ENCODE measurements at places on chromosomes 5 and 9.

GRCh38 chr5:101687349-101687985 is 608.6 kb downstream of the SLCO4C1 start:
- no peak for DNase-seq

GRCh38 chr5:172866802-172867748 is 33.0 kb downstream of the ERGIC1 start:
- no peak for DNase-seq

DNA sequence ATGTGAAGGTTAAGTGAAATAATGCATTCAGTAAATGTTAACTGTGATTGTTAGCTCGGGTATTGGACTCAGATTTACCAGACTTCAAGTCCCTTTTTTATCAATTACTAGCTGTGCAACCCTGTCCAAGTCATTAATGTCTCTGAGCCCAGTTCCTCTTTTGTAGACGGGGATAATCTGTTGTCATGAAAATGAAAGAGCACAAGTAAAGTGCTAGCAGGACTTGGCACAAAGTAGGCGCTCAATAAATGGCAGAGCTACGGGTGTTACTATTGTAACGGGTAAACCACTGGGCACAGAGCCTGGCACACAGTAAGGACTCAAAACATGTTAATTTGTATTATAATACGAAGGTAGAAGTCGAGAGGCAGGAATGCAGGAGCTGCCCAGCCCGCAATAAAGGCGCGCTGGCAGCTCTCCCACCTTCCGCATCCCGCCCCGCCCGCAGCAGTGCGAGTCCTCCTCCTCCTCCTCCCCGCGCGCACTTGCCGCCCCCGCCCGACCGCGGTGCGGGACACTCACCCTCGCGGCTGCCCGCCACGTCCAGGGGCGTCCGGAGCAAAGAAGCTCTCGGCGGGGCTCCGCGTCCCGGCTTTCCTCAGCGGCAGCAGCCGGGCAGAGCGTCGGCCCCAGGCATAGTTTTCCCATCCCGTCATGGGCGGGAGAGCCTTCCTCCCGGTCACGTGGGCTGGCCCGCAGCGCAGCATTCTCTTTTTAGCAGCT is at the start of gene C1QTNF2:
TSS of gene C1QTNF2 (minus strand) at position 637 of the 723 bp plus-strand sequence. CDS start 15,615 bp downstream, outside the sequence.
- DNase-seq: peak; percentile 56

DNA sequence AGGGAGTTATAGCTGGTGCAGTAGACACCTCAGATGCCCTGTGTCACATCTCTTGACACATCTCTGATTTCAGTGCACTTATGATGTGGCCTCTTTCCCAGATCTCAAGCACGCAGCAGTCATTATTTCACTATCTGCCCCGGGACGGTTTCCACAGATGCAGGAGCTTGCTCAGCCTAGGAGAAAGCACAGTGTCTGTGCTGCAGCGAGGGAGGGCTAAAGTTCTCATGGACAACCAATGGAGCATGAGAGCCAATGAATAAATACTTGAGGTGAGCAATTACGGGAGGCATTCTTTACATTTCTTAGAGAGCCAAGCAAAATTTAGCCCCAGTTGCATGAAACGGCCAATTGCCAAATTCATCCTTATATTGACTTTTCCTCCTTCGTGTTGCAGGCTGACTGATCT is 7.4 kb upstream of the MOB3B start:
- DNase-seq: no peak

DNA sequence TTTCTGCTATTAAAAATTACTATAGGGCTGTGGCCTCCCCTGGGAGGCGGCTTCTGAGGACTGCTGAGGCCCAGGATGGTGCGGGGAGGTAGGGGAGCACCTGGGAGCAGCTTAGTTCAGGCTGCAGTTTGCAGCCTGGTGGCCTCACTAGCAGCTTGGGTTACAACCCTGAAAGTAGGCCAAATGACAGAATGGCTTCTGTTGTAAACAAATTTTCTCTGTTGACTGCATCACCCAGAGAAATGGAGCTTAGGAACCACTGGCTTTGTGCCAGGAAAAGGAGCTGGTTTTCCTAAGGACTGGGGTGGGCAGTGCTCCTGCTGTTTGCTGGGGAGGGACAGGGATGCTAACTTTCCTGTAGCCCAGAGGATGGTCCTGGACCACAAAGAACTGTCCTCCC is 130.3 kb downstream of the ENTREP1 start:
- DNase-seq: no peak

GRCh38 chr9:114392749-114393112 is 4.9 kb upstream of the AKNA start:
- DNase-seq: no peak
